ENCODE measurements at places on chromosomes 5 and 9.

- no peak for DNase-seq
Measured at GRCh38 chr9:68749135-68749534, 44.1 kb downstream of the PIP5K1B start.

- no peak for DNase-seq
Measured at GRCh38 chr5:5499442-5499841, 77.0 kb downstream of the ICE1 start.

DNA sequence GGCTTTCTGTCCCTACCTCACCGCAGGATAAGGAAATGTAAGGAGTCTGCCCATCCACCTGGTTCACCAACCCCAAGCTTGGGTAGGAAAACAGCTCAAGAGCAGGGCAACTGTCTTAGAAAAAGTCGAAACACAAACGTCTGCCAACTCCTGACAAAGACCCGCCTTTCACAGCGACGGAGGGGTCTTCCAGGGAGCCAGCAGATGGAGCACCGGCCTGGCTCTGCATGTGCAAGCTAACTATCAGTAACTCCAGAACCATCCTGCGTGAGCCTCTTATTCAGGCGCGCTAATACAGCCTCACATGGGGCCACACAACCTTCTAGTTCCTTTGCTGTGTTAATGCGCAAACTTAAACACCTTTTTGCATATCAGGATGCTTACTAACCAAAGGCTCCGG lies 26.9 kb downstream of the CAMSAP1 start:
- DNase-seq = no peak

GRCh38 chr5:177593511-177593910 lies 1.5 kb downstream of the TMED9 start:
- no peak for DNase-seq

DNA sequence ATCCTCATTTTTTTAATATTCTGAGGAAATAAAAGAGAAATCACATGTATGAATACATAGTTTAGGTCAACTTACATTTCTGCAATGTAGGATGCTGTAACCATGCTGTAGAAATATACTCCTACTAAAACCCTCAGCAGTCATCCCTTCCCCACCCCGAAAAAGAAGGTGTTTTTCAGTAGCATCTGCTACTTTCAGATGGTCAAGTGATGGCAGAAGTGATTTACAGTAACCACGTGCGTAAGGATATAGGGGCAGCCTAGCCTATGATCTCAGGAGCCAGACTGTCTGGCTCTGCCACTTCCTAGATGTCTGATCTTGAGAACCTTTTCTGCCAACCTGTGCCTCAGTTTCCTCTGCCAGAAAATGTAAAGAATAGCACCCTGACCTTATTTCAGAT lies 26.0 kb upstream of the SYK start:
- no peak for DNase-seq

DNA sequence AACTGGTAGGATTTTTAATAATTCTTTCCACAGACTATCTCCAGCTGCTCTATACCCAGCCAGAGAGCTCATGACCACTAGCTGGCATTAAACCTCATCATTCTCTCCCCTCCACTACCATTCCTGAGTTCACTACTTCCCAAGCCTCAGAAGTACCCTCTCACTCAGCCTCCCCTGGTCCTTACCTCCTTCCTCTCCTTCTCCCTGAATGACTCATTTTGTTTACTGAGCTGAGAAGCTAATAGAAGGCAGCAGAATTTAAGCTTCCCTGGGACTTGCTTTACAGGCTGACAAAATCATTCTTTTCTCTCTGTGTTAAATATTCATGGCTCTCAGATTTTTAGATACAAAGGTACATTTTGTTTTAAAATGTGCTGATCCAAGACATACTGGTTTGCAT lies 305.4 kb downstream of the TLR4 start:
- no peak for DNase-seq

GRCh38 chr5:119363271-119363670 lies 7.5 kb downstream of the TNFAIP8 start:
- no peak for DNase-seq

Measured in RKO (cell line).